GM23338 (cell line): ENCODE measurements at places on chromosomes 6 and 20. TPM values are rescaled to one million over a fixed set of nuclear protein-coding genes. Genes with fewer than 3 reads are reported as not detected.
A peak's percentile ranks its signal among the peaks of the same experiment; 100 is the strongest.

The DEFB124 gene
- 0.52 TPM in 1 of 2 replicates, not detected in the other for total RNA-seq

- DNase-seq, result no peak
- no peaks in the 10 kb centered on the region; the same call in 1 of the 2 replicates for H3K36me3 ChIP-seq
- H3K4me3 ChIP-seq, result no peak overlapping the region
- no peak overlapping the region for H3K27ac ChIP-seq
- H3K27me3 ChIP-seq, result no peaks in the 10 kb centered on the region
These were observed 371.4 kb upstream of the ID4 start for GRCh38 chr6:19465760-19466159.

The SIRPD gene
- total RNA-seq, result not detected in 2 replicates

DNA sequence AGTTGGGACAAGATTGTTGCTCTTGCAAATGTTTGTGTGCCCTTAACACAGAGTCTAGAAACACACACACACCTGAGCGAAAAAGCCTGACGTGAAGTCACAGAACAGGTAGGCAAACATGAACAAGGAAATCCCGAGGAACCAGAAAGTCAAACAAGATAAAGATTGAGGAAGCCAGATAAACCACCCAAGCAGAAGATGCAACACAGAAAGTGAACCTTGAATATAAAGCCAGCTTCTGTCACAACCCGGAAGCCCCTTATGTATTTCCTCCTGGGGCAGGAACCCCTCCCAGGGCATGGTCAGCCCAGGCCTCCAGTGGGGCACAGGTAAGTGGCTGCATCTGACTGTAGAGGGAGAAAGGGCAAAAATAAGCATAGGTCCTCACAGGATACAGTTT lies 158.2 kb upstream of the SUPT3H start:
- H3K27me3 ChIP-seq, result no peaks in the 10 kb centered on the region
- H3K27ac ChIP-seq, result no peak overlapping the region
- no peaks in the 10 kb centered on the region for H3K36me3 ChIP-seq
- no peak overlapping the region for H3K4me3 ChIP-seq

DNA sequence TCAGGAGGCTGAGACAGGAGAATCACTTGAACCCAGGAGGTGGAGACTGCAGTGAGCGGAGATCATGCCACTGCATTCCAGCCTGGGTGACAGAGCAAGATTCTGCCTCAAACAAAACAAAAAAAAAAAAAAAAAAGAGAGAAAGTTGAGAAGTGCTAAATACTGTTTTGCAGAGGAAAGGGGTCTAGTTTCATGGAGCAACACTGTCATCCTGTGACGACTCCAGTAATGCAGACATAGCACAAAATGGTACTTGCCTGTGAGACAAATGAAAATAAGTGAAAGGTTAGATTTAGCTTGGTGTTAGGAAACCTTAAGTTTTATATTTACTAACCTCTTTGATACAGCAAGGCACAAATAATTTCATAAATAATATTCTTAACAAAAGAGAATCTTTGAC lies 29.7 kb downstream of the CEP162 start:
- H3K4me1 ChIP-seq, result no peaks in the 10 kb centered on the region
- DNase-seq, result no peak
- H3K27me3 ChIP-seq, result no peaks in the 10 kb centered on the region
- no peak overlapping the region for H3K4me3 ChIP-seq
- peaks cover 10% of the 10 kb centered on the region for H3K36me3 ChIP-seq

DNA sequence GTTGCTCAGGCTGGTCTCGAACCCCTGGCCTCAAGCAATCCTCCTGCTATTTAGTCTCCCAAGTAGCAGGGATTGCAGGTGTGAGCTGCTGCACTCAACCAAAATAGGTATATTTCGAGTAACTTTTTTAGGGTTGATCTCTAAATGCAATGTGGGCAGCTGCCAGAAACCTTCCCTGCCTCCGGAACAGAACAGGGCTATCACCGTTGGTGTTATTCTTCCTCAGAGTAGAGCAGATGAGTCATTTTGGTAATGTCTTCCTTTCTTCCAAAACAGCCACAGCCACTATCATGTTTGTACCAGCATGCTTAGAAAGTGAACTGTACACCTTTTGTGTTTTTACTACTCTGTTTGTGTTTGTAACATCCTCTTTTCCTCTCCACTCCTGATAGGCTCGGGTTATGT lies 44.1 kb downstream of the SNX9 start:
- peaks cover under 1% of the 10 kb centered on the region for H3K4me1 ChIP-seq
- no peak overlapping the region for H3K4me3 ChIP-seq
- no peak for DNase-seq
- H3K27ac ChIP-seq, result peak overlapping the region; percentile 72; the same call in 1 of the 2 replicates
- H3K36me3 ChIP-seq, result no peaks in the 10 kb centered on the region; the same call in 1 of the 2 replicates
- no peaks in the 10 kb centered on the region for H3K27me3 ChIP-seq

The DZANK1 gene
- total RNA-seq, result 6.7 and 8.3 TPM in 2 replicates

DNA sequence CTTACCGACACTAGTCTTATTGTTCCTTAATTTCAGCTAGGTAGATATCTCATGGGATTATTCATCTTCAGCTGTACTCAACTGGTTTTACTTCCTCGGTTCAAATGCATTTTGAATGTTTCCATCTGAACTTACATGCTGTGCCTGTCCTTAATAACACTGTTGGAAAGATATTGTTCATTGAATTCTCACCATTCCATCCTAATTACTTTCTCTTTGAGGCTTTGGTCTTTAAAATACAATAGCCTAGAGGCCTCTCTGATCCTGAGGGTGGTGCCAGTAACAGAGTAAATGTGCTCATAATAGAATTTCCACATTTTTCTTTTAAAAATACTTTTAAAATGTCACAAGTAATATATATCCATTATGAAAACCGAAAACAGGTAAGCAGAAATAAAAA lies 54.0 kb downstream of the IL20RA start:
- H3K27me3 ChIP-seq, result no peaks in the 10 kb centered on the region
- no peaks in the 10 kb centered on the region for H3K36me3 ChIP-seq
- DNase-seq, result peak; percentile 39
- H3K4me3 ChIP-seq, result peak overlapping the region; percentile 81
- H3K27ac ChIP-seq, result no peak overlapping the region
- peaks cover 30% of the 10 kb centered on the region for H3K4me1 ChIP-seq
